ENCODE measurements at places on chromosomes 12 and 14.

DNA sequence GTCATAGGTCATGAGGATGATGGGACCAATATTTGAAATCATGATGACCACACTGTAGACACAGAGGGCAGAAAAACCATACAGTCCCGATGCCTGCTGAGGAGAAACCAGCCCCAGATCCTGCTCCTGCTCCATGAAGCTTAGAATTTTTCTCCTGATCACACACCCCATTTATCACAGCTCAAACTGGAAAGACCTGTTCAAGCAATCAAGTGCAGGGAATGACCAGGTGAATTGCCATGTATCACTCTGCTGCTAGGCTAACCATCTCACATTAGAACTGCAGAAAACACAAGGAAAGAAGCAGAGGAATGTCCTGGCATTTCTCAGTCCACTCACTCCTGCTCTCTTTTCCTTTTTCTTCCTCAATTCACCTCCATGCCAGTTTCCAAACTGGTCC is 18.1 kb downstream of the MANSC1 start:
- DNase-seq: no peak

GRCh38 chr14:101495827-101496775 is 65.2 kb upstream of the DIO3 start:
- DNase-seq: no peak

- no peak for DNase-seq
Measured at GRCh38 chr14:89542786-89543424, 125.9 kb upstream of the FOXN3 start.

DNA sequence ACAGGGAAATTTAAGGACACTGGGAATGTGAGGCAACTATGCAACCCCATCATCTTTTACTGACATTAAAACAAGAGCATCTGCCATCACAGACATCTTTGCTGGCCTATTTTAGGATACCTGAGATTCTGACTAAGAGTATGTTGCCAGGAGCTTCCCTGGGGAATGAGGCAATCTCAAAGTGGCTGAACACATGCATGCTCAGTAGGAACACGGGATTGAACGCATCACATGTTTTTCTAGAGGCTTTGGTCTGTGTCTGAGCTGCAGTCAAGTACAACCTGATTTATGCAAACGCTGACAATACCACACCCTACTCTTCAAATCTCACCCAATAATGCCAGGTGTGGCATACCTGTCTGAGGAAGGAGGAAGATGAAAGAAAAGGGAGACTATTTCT is 416.5 kb downstream of the NELL2 start:
- DNase-seq: no peak

DNA sequence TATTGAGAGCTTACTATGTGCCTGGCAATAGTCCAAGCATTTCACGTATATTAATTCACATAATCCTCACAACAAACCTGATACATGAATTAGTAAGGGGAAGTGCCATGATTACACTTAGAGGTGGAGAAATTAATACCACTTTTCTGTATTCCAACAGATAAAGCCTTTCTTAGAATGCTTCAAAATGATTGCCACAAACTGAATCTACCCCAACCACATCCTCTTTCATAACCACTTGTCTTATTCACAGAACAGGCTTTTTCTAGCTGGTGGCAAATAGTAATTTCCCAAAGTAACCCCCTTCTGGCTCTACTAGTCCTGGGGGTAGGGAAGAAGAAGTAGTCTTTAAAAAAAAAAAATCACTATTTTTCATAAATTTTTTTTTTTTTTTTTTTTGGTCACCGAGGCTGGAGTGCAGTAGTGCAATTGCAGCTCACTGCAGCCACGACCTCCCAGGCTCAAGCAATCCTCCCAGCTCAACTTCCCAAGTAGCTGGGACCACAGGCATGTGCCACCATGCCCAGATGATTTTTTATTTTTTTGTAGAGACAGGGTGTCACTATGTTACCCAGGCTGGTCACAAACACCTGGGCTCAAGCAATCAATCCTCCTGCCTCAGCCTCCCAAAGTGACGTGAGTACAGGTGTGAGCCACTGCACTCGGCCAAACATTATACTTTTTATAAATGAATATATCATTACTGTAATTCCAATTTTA is 59.0 kb upstream of the ARID2 start:
- DNase-seq: no peak

DNA sequence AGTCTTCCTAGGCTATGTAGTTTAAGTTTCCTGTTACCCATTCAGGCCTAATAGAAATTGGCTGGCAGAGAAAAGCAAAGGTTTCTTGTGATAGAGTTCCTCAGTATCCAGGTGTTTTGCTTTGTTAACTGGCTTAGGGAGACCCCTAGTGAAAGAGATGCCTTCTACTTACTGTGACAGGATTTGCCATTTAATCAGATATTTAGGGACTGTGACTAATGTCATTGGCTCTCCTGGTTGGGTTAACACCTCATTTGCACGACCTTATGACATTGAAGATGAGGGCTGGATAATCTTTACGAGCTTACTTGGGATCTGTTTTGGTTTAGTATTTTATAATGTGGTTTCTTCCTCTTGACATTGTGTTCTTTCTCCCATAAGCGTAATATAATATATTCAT is 5.8 kb downstream of the MON2 start:
- no peak for DNase-seq

GRCh38 chr12:117202556-117202955 is 12.3 kb upstream of the FBXO21 start:
- no peak for DNase-seq

DNA sequence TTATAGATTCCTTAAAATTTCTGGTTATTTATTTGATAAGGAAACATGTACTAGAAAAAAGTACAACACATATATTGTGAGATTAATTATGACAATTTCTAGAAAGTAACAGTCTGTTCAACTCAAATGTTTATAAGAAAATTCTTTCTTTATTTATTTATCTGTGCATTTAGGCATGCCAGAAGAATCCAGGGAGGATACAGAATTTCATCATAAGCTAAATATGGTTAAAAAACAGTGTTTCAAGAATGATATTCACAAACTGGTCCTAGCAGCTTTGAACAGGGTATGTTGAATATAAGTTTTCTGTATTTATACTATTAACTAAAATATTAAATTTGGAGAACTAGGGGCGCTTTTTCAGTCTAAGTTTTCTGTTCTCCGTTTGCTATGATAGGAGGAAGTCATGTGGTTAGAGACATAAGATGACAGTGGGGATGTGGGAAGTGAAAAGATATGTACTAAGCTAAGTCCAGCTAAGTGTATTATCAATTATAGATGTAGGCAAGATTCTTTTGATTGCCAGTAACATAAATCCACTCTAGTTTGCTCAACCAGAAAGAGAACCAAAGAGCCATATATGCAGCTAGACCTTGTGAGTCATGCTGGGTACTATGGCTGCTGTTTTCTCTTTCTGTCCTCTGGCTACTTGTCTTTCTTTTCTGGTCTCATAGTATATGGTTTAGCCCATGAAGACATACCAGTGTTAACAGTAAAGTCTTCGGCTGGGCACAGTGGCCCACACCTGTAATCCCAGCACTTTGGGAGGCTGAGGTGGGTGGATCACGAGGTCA is 39.0 kb downstream of the LRRK2 start:
- DNase-seq: no peak

- no peak for DNase-seq
Measured at GRCh38 chr14:37594238-37594970, 645 bp downstream of the FOXA1 start.
